Anterior cingulate cortex (tissue), 58 donors: ENCODE measurements at places on chromosomes 3 and 15.

DNA sequence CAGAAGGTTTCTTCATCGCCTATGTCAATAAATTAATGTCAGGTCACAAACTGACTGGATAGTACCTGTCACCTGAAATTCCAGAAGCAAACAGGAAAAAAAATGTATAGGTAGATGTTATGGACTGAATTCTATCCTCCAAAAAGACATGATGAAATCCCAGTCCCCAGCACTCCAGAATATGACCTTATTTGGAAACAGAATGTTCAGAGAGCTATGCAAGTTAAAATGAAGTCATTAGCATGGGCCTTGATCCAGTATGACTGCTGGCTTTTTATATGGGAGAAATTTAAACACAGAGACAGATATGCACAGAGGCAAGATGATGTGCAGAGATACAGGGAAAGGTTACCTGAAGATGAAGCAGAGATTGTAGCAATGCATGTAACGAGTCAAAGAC is 953.4 kb downstream of the ZPLD1 start:
- no peak for DNase-seq

DNA sequence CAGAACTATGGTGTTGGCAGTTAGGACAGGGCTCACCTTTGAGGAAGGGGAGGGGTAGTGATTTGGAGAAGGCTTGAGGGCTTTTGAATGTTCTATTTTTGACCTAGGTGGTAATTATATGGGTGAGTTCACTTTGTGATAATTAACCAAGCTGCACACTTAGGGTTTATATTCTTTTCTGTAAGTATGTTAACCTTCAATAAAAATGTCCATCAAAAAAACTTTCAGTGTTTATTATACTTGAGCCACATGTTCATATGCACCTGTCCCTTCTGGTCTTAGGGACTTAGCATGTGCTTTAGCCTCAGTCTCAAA is 28.4 kb downstream of the PDE8A start:
- DNase-seq = no peak

DNA sequence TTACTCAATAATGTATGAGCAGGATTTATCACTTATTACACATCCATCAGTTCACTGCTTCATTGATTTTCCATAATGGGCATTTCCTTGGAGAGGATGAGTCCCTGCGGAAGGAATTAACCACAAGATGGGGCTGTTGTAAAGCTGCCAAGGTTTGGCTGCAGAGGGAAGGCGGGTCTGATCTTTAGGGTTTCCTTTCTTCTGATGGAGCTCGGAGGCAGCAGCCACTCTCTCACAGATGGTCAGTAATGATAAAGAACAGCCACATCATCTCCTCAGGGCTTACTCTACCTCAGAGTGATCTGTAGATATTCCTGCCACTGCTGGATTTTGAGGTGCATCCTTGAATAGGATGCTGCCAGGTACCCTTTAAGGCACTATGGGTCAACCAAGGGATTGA is 115.2 kb downstream of the USP13 start:
- DNase-seq = no peak

DNA sequence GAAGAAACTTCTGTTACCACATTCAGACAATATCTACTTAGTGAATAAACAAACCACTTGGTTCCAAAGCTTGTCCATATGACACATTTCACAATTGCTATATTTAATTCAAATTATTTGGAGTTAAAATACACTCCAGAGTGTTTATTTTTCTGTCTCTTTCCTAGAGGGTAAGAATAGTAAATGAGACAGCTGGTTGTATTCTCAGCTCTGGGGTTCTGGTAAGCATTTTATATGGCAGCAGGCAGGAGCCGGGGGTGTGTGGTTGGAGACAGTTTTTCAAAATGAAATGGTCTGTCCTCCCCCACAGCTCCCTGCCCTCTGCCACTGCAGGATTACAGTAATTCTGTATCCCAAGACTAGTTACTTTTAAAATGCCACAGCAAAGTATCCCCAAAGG is 10.9 kb upstream of the SEC61A1 start:
- DNase-seq = no peak

GRCh38 chr15:43517354-43518196 is at the start of gene MAP1A:
Gene MAP1A (plus strand): TSS chr15:43517608. CDS start chr15:43521474, 3,866 bp downstream.
- peak; percentile 77 for DNase-seq

DNA sequence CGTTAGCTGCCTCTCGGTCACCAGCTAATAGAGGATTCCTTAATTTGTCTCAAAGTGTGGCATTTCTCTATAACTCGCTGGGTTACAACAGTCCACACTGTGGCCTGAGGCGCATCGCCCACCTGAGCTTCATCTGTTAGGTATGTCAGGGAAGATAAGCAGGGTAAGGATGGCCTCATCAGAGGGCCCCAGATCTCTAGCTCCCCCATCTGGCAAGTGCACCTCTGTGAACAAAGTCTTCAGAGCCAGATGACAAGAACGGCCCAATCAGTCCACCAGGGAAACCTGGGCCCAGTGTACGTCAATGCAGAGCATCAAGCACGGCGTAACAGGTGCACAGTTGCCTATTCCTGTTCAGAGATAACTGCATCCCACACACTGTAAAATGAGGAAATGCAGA is 23.2 kb downstream of the FRG2C start:
- no peak for DNase-seq

GRCh38 chr3:115681736-115682135 is 58.4 kb downstream of the GAP43 start:
- DNase-seq = no peak

- DNase-seq = no peak
Measured at GRCh38 chr3:183819831-183820230, 5.5 kb downstream of the MAP6D1 start.

DNA sequence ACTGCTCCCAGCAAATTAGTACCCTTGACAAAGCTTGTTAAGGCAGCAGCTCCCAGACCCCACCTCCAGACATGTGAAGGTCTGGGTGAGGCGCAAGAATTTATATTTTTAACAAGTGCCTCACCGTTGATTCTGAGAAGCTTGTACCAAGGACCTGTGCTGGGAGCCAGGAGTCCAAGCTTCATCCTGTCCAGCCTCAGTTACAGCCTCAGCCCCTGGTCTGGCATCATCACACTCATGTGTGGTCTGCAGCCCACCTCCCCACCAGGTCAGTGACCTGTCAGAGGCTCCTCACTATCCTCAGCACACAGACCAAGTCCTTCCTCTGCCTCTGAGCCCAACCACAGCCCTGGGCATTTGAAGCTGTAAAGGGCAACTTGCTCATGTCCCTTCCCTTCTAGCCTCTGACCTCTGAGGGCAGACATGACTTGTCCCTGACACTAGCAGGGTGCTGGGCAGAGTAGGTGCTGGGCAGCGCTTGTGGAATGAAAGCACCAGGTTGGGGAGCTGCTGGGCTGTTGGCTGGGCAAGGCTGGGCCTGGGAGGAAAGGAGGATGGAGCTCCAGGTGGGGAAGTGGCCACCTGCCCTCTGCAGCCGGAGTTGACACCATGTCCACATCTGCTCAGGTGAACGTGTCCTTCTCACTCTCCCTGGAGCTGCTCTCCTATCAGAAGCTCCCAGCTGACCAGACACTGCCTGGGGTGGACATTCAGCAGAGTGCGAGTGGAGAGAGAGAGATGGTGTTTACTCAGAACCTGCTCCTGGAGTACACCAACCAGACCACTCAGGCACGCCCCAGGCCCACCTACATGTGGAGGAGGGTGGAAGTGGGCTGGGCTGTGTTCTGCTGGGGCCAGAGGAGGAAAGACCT is 16.9 kb downstream of the ACAA1 start:
- DNase-seq = no peak
